ENCODE measurements at places on chromosomes 4 and X.

- DNase-seq, result no peak
Observed at GRCh38 chrX:33175201-33175600, 36.1 kb downstream of the DMD start.

- no peak for DNase-seq
Observed at GRCh38 chrX:114800719-114801118, 216.7 kb downstream of the IL13RA2 start.

- no peak for DNase-seq
Observed at GRCh38 chr4:110787109-110787508, 164.2 kb upstream of the PITX2 start.

DNA sequence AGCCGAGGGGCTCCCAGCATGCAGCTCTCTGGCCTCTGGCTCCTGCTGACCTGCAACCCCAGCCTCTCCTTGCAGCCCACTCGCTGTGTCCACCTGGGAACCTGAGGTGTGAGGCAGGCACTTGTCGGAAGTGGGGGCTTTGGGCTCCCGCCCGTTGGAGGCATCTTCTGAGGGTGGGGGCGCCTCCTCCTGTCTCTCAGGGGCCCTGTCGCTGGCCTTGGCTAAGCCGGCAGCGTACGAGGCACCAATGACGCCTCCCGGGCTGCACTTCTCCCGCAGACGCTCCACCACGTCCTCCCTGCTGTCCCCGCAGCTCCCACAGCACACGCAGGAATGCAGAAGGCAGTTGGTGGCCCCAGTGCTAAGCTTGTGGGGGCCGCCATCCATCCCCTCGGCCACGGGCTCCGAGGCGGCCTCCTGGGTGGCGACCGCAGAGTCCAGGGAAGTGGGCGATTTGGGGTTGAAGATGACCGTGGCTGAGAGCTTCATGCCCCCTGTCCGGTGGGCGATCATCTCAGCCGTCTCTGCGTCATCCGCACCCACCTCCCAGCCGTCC is 42.5 kb upstream of the MXD4 start:
- no peak for DNase-seq

- DNase-seq, result no peak
Observed at GRCh38 chr4:38181286-38181685, 221.1 kb downstream of the PTTG2 start.

GRCh38 chr4:110201502-110201901 is 3.1 kb upstream of the ELOVL6 start:
- no peak for DNase-seq

- no peak for DNase-seq
Observed at GRCh38 chr4:138609943-138610350, 367.8 kb upstream of the SLC7A11 start.

GRCh38 chrX:155774387-155774786 is 106.8 kb upstream of the VAMP7 start:
- DNase-seq, result no peak

DNA sequence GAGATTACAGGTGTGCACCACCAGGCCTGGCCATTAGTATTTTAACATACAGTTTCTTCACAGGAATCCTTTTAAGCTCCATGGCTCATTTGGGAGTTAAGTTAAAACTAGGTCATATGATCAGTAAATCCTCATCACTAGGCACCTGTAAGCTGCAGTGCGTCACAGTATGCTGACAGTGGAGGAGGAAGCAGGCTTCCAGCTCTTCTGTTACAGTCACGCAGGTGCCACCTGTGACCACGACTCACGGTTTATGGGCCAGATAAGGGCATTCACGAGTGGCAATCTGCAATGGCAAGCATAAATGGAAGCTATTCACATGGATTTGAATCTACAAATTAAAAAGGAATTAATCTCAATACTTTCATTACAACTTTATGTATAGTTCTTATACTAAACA is 129.4 kb upstream of the BCOR start:
- DNase-seq, result no peak

GRCh38 chr4:177182166-177182565 is 127.5 kb upstream of the NEIL3 start:
- no peak for DNase-seq

GRCh38 chrX:64350047-64350446 is 45.2 kb downstream of the MTMR8 start:
- DNase-seq, result no peak

DNA sequence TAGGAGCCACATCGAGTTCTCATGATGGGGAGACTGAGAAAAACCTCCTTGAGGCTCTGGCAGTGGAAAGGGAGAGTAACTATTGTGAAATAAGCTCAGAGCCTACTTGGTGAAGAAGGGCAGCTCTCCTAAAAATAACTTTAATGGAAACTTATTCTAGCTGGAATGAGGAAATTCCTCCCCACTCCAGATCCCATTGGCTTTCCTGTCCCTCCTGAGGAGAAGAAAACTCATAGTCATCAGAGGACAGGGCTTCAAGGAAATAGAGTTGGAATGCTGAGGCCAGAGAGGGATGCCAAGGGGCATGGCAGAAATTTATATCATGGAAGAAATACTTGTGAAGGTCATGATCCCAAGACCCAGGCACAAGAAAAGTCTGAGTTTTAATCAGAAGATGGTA is 70.7 kb upstream of the TAPT1 start:
- DNase-seq, result no peak

- no peak for DNase-seq
Observed at GRCh38 chrX:105781804-105782203, 40.5 kb upstream of the NRK start.

GRCh38 chrX:135438734-135439043 is 16.9 kb downstream of the SMIM10L2A start:
- DNase-seq, result no peak

GRCh38 chr4:188408244-188409030 is 269.2 kb downstream of the TRIML1 start:
- DNase-seq, result no peak

DNA sequence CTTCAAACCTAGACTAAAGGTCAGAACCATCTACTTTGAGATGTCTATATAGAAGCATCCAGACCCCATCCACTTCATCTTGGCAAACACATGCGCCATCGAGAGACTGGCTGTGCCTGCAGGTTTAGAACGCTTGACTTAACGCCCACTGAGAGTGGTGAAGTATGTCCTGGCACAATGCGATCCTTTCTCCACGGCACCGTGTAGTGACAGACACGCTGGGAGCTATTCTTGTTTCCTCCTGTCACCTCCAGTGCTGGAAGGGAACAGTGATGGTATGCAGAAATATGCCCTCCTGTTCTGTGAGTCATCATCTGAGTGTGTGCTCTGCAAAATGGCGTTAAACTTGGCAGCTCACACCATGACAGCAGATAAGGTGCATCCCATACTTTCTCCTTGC is 330.2 kb downstream of the NLGN4X start:
- no peak for DNase-seq

- no peak for DNase-seq
Observed at GRCh38 chr4:472881-473569, 25.9 kb downstream of the ZNF721 start.

DNA sequence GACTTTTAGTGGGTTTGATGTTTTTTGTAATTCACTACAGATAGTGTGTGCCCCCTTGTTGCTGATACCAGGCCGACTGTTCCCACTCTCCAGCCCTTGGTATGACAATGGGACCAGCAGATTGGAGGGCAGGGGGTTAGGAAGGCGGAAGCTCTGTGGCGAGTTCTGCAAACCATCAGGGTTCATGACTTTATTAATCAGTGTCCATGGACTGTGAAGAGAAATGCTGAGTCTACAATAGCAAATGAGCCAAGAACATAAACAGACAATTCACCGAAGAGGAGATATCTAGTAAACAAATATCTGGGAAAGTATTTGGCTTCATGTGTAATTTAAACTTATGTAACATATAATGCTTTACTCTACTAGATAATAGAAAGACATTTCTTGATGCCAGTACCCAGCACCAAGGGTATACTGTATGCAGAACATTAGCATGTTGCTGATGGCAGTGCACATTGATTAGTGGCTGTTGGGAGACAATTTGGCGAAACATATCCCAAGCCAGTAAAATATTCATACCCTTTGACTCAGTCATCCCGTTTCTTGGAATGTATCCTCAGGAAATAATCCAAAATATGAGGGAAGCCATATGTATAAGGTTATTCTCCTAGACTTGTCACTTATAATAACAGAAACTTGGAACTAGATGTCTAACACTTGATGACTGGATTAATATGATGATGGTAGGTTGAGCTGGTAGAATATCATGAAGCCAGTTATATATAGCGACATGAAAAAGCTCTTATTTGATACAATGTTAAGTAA is 169.4 kb downstream of the PTTG2 start:
- DNase-seq, result no peak

DNA sequence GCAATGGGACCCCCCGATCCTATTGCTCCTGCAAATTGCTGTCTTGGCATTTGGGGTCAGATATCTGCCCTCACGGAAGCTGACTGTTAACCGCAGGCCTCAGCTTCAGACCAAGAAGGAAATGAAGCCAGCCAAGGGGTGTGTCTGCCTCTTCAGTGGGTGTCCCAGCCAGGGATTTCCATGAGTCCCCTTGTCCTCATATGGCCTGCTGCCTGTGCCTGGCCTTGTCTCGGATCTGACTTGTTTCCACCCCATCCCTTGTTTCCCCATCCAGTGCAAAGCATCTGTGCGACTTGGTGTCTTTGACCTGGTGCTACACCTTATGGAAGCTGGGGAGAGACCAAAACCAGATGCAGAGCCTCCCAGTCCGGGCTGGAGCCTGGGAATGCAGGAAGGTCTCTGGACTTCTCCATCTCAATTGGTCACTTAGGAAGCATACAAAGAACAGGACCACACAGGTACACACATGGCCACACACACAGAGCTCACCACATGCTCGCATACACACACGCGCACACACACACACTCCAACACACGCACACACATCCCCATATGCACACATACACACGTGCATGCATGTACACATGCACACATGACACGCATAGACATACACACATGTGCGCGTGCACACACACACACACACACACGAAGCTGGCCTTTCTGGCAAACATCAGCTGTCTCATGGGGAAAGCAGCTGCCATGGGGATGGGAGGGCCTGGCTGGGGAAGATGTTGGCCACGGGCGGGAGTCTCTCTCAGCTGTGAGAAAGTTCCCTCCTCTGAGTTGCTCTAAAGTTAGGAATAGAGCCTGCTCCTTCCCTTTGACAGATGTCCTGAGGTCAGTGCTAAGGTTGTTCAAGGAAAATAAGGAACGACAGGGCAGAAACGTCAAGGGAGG is 65.5 kb downstream of the CRMP1 start:
- no peak for DNase-seq

- DNase-seq, result no peak
Observed at GRCh38 chrX:132821974-132822633, 136.3 kb downstream of the HS6ST2 start.

DNA sequence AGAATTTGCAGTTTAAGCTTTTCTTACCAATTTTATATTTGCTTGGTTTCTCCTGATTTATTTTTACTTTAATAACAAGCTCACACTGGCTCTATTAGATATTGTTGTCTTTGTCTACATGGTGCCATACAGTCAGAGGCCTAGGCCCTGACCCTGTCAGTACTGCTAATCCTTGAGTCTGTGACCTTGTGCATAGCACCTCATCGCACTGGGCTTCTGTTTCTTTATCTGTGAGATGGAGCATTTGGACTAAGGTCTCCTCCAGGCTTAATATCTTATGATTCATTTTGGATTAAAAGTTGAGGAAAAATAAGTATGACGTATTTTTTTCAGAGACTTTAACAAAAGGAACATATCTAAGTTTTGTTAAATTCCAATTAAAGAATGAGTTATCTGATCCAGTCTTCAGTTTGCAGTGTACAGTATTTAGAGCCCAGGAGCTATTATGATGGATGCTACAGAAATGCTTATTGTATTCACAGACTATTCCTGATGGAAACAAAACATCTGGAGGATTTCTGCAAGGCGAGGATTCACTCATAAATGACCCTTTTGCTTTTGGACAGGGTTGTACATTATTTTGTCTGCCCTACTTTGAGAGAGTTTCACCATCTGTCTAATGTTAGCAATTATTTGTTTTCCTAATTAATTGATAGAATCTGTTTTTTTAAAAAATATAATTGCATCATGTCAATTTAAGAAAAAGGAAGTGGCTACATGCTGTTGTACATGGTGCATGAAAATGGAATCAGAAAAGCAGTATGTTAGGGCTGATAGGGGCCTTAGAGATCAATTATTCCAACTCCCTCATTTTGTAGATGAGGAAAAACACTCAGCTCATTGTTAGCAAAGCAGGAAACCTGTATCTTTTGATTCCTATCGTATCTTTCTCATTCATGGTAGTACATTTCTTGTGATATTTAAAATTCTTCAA is 203.6 kb downstream of the BANK1 start:
- DNase-seq, result no peak

DNA sequence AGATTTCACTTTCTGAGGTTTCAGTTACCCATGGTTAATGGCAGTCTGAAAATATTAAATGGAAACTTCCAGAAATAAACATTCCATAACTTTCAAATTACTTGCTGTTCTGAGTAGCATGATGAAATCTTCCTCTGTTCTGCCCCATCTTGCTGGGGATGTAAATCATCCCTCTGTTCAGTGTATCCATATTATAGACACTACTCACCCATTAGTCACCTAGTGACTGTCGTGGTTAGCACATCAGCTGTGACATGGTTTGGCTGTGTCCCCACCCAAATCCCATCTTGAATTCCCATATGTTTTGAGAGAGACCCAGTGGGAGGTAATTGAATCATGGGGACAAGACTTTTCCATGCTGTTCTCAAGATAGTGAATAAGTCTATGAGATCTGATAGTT is 125.5 kb upstream of the GIMD1 start:
- no peak for DNase-seq

GRCh38 chrX:98646351-98646750 is 1762.6 kb downstream of the RPA4 start:
- DNase-seq, result no peak

- DNase-seq, result peak; percentile 46
Observed at GRCh38 chr4:158722291-158722916, 792 bp downstream of the PPID start.

DNA sequence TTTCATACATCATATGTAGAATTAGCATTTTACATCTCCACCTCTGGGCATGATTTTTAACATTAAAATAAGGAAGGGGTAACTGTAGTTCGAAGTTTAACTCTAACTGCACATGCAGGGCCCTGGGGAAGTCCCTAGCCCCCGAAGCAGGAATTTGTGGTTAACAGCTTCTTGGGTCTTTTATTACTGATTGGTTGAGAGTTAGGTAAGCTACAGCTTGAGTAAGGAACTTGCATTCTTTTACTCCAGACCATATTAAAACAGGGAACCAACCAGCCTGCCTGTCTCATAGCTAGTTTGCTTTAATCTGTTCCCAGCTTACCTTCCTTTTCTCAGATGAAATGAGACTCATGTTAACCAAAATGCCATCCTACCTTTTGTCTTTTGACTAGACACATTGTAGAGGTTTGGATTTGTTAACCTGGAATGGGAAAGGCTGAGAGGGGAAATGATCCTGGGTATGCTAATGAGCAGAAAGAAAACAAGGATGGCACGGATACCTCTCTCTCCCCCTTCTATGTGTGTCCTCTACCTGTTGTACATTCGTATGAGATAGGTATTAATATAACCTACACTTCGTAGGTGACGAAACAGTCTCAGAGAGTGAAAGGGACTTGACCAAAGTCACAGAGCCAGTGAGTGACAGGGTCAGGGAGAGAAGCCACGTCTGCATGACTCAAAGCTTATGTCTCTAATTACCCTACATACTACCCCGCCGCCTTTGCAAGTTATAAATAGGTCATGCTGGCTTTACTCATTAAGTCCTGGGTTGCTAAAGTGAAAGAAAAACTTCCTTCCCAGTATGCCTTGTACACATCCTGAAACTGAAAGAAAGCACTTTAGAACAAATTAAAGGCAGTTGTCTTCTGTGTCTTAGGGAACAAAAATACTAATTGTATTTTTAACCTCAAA is 119.5 kb upstream of the AFF2 start:
- DNase-seq, result no peak

GRCh38 chrX:13733506-13733905 is 914 bp downstream of the TRAPPC2 start:
- DNase-seq, result no peak

All from ecto neural progenitor cell (in vitro differentiated cells).